ENCODE measurements at places on chromosomes 7 and 10.

GRCh38 chr7:100434297-100435144 is 1.8 kb downstream of the PPP1R35 start:
- no peak for DNase-seq

DNA sequence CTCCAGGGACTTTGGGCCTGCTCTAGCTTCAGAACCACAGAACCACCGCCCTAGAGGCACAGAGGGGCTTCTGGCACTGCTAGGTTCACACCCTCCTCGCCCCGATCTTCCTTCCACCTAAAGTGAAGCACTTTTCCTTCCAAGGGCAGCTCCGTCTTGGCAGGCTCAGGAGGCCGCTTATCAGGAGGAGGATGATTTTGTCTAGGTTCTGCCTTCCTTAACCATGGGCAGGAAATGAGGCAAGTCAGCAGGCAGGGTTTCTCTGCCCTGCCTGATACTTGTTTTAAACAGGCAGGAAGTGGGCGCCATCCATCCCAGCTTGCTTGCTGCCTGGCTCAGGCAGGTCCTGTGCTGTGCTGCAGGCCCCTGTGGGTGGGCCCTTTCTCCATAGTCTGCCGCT is 8.3 kb upstream of the ATP6V0E2 start:
- peak; percentile 6 for DNase-seq

- no peak for DNase-seq
These were observed 42.9 kb downstream of the WAC start for GRCh38 chr10:28575852-28576251.

DNA sequence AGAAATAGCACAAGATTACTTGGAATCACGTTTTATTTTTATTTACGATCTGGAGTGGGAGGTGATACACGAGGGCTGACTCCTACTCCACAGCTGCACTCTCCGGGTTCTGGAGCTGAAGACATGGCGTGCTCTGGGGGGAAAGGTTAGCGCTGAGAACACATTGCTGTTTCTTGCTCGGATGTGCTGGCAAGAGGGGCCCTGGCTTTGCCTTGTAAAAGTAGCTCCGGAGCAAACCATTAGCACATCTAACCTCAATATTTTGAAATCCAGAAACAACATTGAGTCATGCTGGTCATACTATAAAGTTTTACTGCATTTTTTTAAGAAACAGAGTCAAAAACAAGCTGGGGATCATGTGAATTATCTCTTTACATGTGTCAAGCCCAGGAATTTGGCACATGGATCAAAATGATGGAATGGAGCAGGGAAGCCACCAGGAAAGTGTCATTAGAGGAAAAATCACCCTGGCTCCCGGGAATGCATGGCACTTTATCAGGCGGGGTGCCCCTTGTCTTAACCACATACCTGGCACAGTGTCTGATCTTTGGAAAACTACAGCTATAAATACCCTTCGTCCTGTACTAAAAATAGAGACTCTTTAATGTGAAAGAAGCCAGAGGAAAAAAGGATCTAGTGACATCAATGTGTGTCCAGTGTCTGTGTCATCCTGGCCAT is 31.6 kb upstream of the LYZL1 start:
- DNase-seq = peak; percentile 83

GRCh38 chr10:102519246-102519825 is 15.6 kb downstream of the SUFU start:
- no peak for DNase-seq

DNA sequence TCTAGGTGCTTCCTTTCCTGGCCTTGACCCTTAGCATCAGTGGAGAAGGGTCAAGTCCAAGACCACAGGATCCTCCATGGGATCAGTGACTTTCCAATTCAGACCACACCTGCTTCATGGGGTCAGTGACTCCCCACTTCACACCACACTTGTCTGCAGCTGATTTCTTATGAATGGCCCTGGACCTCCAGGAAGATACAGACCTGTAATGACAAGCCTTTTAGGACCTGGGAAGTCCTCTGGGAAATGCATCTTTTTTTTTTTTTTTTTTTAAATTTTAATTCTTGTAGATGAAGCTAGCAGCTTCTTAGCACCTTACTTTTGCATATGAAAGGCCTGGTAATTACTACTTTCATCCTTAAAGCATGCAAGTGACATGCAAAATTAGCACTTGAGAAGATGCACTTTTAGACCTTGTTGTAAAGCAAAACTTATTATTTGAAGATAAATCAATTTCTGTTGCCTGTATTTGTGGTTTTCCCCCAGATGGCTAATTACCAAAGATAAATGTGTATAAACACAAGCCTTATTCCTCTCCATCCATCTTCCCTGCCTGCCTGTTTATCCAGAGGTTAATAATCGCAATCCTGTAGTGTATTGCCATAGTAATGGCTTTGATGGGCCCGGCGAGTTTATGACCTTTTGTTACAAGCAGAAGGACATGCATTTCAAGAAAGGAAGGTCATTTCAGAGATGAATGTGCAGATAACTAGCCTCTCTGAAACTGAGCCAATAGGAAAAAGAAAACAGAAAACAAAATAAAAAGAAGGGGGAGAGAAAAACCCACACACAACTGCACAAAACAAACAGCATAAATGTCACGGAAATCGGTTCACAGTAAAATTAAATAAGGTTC is 1018.7 kb downstream of the TYW1 start:
- DNase-seq = no peak

DNA sequence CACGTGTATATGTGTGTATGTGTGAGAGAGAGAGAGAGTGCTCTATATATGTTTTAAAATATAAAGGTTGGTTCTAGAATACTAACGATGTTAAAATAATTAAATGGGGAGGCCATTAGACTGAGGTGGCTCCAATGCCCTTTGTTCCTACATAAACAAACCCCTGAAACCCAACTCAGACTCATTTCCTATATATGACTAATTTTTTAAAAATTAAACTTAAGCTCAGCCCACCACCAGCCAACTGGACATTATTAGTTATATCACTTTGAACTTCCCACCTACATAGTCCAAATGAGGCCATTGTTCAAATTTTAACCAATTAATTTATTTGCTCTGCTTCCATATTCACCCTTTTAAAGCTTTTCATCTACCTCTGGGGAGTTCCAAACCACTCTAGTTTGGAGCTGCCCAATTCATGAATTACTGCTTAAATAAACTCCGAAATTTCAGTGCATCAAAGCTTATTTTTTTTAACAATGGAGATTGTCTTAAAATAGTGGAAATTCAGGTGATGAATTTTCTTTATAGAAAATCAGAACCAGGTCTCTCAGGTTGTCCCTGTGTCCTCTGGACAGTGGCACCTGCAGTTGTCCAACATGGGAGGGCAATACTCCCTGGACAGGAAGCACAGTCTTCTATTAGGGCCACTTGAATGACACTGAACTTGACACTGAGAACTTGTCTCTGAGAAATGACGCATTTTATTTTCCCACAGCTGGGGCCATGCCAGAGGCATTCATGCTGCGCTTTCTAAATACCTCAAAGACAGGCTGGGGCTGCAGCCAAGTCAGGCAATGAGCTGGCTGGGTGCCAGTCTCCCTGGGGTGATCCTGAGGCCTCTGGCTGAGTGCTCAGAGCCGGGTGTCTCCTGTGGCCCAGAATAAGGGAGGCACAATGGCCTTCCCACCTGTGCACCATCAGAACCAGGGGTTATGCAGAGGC is 109.5 kb upstream of the TMEM72 start:
- peak; percentile 96 for DNase-seq

GRCh38 chr10:79243181-79244067 is 103.8 kb upstream of the PPIF start:
- no peak for DNase-seq

- DNase-seq = no peak
These were observed 12.9 kb downstream of the INSIG1 start for GRCh38 chr7:155310425-155311114.

- DNase-seq = no peak
These were observed 167.6 kb downstream of the SNX13 start for GRCh38 chr7:17772581-17773288.

DNA sequence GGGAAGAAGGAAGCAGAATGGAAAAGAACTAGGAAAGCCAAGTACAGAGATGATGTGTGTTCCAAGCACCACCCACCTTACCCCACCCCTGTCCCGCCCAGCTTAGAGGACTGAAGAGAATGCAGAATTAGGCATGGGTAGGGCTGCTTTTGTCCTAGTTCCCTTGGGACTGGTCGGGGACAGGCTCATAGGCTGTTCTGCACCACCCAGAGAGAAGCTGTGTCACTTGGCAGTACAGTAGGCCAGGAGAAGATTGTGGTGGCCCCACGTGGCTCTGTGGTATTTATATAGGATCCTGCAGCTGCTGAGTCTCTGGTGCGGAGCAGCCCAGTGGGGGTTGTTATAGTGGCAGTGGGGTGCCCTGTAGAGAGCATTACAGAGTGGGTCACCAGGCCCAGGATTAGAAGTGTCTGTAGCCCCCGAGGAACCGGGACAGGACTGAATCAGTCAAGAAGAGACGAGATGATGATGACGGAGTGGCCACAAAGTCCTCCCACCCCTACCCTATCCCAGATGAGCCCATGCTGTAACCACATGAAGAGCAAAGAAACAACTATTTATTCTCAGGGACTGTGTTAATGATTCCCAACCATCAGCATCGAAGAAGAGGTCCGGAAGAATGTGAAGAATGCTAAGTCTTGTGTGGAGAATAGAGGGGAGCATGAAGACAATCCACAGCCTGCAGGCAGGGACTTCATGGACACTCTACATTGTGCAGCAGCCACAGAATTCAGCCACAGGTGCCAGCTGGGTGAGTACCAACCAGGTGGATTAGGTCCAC is 88.9 kb downstream of the C1GALT1 start:
- no peak for DNase-seq

DNA sequence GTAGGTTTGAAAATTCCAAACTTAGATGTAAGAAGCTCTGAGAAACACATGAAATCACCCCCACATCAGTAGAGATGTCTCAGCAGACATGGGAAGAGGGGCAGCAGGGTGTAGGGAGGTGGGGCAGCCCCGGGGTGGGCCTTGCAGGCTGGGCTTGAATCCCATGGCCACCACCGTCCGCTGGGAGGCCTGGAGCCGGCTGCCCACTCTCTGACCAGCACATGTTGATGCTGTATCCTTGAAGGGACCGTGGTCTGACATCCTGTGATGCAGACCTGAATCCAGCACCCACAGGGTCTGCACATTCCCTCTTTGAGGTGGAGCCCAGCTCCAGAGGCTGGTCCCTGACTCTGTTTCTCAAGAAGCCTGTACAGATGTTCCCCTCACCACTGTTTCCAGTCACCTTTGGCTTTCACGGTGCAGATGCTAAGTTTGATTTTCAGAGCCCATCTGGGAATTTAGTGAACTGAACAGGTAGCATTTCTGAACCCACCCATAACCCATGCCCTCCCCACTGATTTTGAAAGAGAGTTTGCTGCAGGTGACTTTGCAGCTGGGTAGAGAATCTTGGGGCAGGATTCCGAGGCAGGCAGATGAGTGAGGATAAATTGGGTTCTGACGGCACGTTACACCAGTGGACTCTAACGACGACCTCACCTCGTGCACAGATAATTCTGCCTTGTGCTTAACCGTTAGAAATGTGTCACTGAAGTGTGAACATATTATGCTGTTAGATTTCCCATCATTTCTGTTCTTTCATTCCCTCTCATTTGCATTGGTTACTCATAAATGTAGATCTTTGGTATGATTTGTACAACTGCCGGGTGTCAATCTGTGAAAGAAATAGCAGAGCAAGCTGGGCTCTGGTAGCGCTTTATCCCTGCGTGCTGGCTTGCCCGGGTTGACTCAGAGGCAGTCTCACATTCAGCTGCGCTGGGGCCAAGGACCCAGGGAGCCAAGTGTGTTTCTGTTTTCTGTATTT is 45.7 kb downstream of the IKZF1 start:
- no peak for DNase-seq

GRCh38 chr7:156543699-156544598 is 96.6 kb upstream of the RNF32 start:
- no peak for DNase-seq

DNA sequence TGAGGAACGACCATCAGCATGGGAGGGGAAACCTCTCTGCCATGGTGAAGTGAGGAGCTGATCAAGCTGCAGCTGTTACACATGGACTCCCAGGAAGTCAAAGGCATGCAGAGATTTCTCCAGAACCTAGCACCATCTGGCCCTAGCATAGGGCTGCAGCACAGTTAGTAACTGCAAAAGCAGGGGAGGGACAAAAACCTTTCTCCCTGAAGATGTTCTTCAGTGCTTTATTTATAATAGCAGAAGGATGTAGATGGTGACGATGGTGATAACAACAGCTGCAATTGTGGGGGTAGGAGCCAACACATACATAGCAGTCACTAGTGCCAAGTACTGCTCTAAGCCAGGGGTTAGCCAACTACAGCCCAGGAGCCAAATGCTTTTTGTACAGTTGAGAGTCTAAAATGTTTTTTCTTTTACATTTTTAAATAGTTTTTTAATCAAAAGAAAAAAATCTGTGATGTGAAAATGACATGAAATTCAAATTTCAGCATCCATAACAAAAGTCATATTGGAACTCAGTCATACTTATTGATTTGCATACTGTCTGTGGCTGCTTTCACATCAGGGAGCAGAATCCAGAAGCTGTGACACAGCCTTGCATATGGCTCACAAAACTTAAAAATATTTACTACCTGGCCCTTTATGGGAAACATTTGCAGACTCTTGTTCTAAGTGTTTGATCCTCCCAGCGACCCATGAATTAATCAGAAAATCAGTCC is 299.5 kb downstream of the ELMO1 start:
- no peak for DNase-seq

DNA sequence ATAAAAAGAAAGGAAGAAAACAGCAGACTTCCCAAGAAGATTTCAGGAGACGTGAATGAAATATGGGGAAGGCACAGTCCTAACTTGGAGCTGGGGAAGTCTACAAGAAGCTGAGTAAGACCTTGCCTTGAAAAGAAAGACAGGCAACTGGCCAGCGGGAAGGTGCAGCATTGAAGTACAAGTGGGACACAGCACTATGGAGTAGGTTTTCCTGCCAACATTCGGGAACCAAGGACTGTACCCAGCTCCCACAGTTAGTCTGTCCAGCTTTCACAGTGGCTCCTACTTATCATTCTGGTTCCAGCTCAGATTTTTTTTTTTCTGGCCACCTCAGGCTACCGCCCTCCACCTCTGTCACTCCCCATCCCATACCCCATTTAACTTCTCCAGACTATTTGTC is 10.0 kb downstream of the HPS1 start:
- no peak for DNase-seq

DNA sequence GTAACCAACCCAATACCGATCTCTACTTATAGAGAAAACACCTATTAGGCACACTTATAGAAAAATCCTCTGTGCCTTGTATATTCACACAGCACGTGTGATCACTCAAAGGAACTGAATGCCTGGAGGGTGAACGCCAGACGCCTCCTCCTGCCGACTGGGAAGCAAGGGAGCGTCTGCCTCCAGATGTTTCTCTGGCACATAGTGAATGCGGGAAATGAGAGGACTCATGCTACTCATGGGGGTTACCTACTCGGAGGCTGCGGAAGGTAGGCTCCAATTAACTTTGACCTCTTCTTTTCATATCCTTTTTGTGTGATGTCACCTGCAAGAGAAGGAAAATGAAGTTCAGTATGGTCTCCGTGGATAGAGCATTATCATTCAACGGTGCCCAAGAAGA is 203.3 kb downstream of the DIP2C start:
- peak; percentile 54 for DNase-seq

DNA sequence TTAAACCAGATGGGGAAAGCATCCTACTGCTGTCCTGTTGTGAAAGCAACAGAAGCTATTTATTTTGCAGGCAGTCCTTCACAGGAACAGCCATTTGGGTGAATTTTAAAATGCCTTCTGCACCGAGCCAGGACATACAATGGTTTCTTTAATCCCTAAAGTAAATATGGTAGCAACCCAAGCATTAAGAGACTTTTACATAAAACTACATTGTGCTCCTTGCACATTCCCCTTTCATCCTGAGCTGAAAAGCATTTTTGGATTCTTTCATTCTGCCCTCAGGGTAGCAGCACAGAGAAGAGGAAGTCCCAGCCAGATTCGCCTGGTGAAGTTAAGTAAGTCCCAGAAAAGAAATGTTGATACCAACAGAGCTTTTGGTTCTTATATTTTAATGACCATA is 84.0 kb upstream of the FAM3C start:
- DNase-seq = no peak

Measured in fibroblast of skin of right quadriceps (primary cell).